Fibroblast of skin of back (primary cell): ENCODE measurements at places on chromosomes 6 and 20.

DNA sequence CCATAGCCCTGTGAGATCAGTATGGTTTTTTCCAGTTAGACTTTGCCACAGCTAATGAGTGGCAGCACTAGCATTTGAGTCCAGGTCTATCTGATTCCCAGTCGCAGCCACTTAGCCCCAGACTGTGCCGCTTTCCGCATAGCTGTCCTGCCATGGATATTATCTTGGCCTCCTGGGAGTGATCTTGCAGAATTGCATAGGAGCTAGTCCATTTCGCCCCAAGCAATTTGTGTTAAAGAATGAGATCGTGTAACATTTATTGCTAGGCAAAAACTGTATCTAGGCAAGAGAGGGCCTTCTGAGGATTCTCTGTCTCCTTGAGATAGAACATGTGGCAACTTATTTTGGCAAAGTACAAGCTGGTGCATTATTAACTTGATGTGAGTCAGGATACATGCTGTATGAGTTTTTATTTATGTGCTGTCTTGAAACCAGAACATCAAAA is 74.2 kb downstream of the EZR start:
- no peak for DNase-seq

GRCh38 chr6:148969603-148970061 is 222.8 kb downstream of the UST start:
- peak; percentile 83 for DNase-seq

DNA sequence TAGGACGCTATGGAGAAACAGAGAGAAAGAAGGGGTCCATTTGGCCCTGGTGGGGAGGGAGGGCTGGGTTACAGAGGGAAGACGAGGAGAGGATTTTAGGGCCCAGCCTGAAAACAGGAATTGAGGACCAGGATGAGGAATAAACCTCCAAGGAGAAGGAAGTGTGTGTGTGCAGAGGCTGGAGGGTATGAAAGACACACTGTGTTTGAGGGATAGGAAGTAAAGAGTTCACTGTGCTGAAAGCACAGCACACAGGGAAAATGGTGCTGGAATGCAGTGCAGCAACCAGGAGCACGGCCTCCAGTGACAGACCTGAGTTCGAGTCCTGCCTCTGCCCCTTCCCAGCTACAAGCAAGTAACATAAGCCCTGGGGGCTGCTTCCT is 7.8 kb downstream of the MBOAT1 start:
- DNase-seq: no peak

- DNase-seq: no peak
Observed at GRCh38 chr20:20761301-20761700, 48.9 kb upstream of the RALGAPA2 start.

DNA sequence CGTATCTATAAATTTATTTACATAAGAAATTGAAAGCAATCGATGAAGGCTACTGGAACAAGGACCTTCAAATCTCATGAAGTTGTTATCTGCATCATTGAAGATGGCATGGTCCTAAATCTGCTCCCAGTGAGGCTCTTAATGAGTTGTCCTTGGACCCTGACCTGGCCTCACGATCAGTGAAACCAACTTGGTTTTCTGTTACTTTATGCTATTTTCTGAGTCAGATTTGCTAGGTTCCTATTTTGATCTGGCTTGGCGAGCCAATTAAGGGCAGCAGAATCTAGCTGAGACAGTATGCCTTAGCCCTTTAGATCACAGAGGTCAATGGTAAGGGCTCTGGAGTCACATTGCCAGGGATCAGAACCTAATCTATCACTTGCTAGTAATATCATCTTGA is 30.1 kb upstream of the NOX3 start:
- DNase-seq: no peak

GRCh38 chr20:16441546-16442164 is 131.6 kb downstream of the KIF16B start:
- DNase-seq: no peak

DNA sequence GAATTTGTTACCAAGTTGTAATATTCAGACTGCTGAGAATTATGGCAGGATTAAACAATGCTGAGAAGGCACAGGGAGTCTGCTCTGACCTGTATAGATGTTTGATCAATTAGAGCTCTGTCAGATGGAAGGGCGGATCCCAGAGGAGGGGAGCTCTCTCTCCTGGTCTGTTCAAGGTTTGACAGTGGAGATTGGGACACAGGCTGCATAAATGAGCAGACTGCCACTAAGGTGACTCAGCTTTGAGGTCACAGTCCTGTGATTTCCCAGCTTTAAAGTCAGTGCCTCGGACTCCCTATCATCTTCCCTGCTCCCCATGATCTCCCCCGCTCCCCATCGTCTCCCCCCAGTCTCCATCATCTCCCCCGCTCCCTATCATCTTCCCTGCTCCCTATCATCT is 59.2 kb upstream of the SLC22A23 start:
- peak; percentile 34 for DNase-seq

DNA sequence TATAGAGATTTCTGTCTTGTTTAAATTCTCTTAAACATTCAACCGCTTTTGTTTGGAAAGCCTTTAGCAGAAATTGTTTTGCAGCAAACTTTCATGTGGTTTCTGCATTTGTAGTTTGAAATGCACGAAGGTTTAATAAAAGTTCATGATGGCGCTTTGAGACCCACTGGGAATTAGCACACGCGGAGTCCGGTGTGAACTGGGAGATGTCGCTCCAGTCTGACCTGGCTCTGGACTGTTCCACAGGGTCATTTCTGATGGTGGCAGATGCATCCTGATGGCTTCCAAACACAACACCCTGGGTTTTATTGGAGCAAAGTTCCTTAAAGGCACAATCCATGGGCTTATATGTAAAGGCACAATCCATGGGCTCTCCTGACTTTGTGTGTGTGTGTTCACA is 78.1 kb upstream of the MTHFD1L start:
- no peak for DNase-seq

- DNase-seq: no peak
Observed at GRCh38 chr6:125962900-125963497, 6.4 kb downstream of the HINT3 start.

DNA sequence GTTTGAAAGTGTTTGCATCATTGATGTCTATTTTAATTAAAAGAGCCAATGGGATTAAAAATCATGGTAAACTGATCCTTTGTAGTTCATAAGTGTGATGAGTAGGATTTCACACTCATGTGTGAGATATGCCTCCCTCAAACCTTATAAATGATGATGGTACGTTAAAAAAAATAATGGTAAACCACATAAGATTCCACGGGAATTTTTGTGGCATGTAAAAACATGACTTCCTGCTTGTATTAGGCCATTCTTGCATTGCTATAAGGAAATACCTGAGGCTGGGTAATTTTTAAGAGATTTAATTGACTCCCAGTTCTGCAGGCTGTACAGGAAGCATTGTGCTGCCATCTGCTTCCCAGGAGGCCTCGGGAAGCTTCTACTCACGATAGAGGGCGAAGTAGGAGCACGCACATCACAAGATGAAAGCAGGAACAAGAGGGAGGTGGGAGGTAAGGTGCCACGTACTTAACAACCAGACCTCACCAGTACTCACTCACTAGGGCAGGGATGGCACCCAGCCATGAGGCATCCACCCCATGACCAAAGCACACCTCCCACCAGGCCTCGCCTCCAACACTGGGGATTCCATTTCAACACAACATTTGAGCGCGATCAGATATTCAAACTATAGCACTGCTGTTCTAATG is 187.6 kb upstream of the QKI start:
- DNase-seq: peak; percentile 92

GRCh38 chr6:35569011-35569461 is 56.3 kb upstream of the TULP1 start:
- DNase-seq: no peak

DNA sequence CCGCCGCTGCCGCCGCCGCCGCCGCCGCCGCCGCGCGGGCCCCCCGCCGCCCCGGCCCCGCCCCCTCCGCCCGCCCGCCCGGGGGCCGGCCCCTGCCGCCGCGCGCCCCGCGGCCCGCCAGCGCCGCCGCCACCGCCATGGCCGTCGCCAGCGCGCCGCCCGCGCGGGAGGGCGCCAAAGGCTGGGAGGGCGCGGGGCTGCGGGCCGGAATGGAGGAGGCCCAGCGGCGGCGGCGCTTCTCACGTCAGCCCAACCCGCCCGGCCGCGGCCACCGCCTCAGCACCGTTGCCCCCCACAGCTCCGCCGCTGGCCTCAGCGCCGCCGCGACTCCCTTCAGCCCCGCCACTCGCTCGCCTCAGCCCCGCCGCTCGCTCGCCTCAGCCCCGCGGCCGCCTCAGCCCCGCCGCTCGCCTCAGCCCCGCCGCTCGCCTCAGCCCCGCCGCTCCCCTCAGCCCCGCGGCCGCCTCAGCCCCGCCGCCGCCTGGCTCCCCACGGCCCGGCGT is 258 bp downstream of the PHF10 start:
- peak; percentile 43 for DNase-seq

- DNase-seq: no peak
Observed at GRCh38 chr20:60473211-60473610, 515.0 kb downstream of the CDH26 start.

- no peak for DNase-seq
Observed at GRCh38 chr6:30618270-30618797, 694 bp downstream of the MRPS18B start.

- DNase-seq: no peak
Observed at GRCh38 chr6:61193771-61194170, 1092.3 kb downstream of the KHDRBS2 start.

DNA sequence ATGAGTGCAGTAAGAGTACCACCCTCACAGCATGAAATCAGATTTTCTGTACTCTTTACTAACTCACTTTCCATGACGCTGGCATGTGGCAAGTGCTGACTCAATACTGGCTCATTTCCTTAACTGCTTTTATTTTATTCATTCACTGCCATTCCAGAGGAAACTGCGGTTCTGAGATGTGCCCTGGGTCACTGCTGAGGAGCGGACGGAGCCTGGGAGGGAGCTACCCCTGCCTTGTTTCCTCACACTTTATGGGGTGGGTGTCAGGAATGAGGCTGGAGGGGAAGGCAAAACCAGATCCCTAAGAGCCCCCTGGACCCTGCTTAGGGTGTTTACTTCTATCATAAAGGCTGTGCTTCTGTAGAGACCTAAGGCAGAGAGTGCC is 14.4 kb downstream of the NT5E start:
- peak; percentile 99 for DNase-seq

- peak; percentile 98 for DNase-seq
Observed at GRCh38 chr20:2237059-2237458, 58.7 kb upstream of the TGM3 start.

DNA sequence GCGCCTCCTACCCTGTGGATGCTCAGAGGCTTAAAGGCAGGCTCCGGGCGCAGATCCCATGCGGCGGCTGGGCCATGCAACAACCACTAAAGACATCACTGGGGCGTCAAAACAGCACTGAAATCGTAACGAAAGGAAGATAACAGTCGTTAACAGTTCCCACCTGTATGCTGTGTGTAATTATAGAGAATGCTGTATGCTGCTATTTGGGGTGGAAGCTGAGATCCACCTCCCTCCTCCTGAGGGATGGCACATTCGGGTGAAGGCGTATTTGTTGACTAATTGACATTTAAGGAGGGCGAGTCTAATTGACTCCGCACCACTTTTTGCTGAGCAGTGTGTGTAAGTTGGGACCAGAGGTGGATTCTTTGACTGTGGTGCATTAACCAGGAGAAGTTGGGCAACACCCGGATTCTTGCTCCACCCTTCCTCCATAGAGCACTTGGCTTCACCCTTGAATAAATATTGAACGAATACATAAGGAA is 687 bp downstream of the SLC35A1 start:
- peak; percentile 59 for DNase-seq

GRCh38 chr6:166162599-166163342 is 4.9 kb downstream of the TBXT start:
- DNase-seq: no peak

DNA sequence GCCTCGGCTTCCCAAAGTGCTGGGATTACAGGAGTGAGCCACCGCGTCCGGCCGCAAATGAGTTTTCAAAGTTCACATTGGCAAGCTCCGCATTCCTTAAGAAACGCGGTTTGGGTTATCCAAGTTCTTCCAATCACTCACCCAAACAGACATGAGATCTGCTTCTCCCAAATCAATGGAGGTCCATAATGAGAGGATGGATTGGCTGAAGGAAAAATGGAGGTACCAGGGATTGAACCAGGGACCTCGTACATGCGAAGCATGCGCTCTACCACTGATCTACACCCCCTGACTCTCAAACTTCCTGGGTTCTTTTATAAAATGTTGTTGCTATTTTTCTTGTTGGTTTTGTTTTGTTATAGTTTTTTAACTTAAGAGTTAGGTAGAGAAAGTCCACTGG is 170.0 kb downstream of the GPX5 start:
- peak; percentile 30 for DNase-seq

- DNase-seq: peak; percentile 27
Observed at GRCh38 chr6:106184629-106185028, 98.5 kb downstream of the PRDM1 start.

DNA sequence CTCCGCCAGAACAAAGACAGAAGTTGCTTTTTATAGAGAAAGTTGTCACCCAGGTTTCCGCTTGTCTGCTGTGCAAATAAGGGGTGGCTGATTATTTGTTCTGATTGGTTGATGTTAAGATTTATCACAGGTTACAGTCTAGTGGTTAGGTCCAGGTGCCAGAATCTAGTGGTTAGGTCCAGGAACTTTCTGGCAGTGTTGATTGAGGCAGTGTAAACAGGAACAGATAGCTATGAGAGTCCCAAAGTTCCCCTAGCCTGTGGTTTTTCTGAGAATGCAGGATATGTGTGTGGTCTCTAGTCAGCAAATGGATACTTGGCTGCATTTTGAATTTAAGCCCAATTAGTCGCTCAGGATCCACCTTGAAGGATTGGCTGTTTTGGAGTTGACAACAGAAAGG is 148.0 kb downstream of the TMEM200A start:
- peak; percentile 58 for DNase-seq

GRCh38 chr6:127468936-127469335 is 9.7 kb upstream of the KIAA0408 start:
- no peak for DNase-seq

DNA sequence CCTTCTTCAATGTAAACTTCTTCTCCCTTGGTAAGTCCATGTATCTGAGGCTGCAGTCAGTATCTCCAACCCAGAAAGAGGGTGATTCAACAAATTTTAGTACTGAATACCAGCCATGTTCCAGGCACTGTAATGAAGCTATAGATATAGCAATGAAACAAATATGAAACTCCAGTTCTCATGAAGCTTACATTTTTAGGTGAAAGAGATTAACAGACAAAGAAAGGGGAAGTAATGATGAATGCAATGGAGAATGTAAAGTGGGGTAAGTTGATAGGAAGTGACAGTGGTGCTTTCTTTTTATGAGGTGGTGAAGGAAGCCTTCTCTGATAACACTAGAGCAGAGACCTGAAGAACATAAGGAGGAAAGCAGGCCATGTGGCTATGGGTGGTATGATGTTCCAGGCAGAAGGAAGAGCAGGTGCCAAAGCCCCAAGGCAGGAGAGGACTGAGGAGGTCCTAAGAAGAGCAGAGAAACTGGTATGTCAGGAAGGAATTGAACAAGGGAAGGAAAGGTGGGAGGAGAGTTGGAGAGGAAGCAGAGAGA is 143.6 kb downstream of the TFAP2B start:
- DNase-seq: no peak

DNA sequence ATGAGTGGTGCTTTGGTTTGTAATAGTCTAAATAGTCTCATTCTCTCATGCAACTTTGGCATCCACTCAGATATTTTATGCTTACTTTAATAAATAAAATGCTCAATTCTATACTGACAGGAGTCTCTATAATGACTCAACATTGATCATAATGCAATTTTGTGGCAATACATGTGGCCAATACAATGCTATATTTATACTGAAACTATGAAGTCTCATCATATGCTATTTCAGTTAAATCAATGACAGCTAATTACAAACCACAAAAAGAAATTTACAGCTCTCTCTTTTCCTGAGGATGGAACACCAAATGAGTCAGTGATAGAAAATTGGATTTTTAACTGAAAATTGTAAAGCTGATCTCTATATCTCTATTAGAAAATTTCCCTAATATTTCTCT is 77.1 kb downstream of the WASF1 start:
- no peak for DNase-seq

- peak; percentile 71 for DNase-seq
Observed at GRCh38 chr20:39800111-39800510, 838.0 kb downstream of the DHX35 start.
